ENCODE measurements at places on chromosomes 2 and 18. TPM values are rescaled to one million over a fixed set of nuclear protein-coding genes. Genes with fewer than 3 reads are reported as not detected.
A peak's percentile ranks its signal among the peaks of the same experiment; 100 is the strongest.

GRCh38 chr2:96147593-96148201, 2.5 kb upstream of the DUSP2 start:
- DNase-seq: no peak

DNA sequence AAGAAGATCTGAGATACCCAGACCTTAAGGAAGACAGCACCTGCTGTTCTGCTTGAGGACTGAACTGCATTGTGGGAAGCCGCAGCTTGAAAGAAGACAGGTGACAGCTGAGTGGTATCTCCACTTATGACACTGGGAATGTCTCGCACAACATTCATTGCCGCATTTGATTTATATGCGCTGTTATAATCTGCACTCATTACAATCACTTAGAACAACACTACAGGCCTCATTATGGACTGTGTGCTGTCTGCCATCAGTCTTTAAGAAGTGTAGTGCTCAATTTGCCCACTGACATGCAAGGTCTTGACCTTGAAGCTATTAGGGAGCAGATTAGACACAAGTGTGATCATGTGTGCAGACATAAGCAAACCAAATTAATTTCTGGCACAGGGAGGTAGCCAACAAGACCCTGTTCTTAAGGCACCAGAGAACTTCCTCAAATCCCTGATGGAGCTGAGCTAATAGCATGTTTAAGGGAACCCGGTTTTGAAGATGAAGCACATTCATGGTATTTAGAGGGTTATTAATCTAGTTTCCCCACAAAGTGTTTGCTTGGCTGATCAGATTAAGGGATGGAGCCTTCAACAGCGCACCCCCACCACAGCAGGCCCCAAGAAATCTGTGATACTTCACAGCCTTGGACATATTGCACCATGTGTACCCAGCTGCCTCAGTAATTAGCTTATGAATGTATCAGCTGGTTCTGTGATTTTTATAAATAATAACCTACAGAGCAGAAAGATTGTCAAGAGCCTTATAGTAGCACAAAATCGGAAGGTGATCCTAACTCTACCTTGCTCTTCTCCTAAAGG, 146.8 kb downstream of the SATB2 start:
- DNase-seq: no peak

The GKN1 gene
- not detected for total RNA-seq

DNA sequence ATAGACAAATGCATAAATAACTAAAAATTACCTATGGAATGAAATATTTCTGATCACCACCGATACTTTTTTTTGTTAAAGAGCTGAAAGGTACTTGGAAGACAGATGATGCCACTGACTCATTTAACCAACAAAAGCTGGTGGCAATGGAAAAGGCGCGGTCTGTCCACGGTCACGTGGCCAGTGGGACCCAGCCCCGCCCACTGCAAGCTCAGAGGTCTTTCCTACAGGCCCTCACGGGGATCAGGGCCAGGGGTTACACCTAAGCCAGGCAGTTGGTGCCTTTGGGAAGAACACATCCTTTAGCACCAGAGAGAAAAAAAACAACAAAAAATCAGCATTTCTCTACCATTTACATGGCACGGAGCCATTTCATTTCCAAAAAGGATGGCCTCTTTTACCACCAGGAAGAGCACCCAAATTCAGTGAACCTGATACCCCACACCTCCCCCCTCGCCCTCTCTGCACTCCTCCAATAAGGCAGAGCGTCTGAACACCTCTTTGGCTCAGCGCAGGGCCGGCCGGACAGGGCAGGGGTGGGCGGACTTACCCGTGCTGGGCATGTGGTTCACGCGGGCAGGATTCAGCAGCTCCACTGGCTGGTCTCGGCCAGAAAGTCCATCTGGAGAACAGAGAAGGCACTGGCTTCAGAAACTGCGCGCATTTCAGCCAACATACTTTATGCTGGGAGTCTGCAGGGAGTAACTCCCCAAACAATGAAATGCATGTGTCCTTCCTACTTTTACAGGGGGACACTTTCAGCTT, 164.6 kb downstream of the HDAC4 start:
- DNase-seq: no peak

GRCh38 chr2:171630812-171631626, 56.2 kb upstream of the DYNC1I2 start:
- no peak for DNase-seq

GRCh38 chr2:230680463-230681170, 32.0 kb upstream of the CAB39 start:
- DNase-seq: no peak

DNA sequence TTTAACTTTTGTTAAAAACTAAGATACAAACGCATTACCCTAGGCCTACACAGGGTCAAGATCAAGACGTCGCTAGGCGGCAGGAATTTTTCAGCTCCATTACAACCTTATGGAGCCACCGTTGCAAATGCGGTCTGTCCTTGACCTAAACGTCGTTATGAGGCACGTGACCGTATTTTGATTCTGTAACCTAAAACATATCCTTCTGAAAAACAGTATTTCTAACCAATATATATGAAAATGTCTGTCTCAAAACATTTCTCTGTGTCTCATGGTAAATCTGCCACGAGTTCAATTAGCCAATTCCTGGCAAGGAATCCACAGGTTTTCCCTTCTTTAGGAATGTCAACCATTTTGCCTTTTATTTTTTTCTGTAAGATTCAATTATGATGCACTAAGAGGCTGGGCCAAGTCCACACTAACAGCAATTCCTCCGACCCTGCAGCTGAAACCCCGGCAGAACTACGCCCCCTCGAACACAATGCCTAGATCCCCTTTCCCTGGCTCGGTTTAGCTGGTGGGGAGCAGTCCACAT, 1.7 kb downstream of the RTN4 start:
- DNase-seq: peak; percentile 16

The SERPINB3 gene
- total RNA-seq: 0.68 TPM

The MDH1 gene
- total RNA-seq: 149 TPM

GRCh38 chr2:120847700-120848321, 112.1 kb downstream of the GLI2 start:
- no peak for DNase-seq

- no peak for DNase-seq
Observed at GRCh38 chr2:118975133-118975532, 33.1 kb downstream of the MARCO start.

DNA sequence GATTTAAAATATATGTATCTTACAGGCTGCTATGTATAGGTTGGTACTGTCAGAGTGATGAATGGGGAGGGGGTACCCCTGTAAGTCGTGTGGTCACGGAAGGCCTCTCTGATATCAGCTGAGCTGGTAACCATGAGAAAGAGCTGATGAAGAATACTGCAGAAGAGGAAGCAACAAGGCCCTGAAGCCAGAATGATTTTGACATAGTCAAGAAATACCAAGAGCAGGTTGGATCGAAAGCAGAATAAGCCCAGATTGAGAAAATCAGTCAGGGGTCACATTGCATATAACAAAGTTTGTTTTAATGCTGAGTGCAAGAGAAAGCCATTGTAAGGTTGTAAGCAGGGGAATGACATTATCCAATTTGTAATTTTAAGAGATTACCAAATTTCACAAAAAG, 57.3 kb downstream of the UNC50 start:
- no peak for DNase-seq

GRCh38 chr2:216761809-216762208, 66.5 kb upstream of the IGFBP5 start:
- no peak for DNase-seq

DNA sequence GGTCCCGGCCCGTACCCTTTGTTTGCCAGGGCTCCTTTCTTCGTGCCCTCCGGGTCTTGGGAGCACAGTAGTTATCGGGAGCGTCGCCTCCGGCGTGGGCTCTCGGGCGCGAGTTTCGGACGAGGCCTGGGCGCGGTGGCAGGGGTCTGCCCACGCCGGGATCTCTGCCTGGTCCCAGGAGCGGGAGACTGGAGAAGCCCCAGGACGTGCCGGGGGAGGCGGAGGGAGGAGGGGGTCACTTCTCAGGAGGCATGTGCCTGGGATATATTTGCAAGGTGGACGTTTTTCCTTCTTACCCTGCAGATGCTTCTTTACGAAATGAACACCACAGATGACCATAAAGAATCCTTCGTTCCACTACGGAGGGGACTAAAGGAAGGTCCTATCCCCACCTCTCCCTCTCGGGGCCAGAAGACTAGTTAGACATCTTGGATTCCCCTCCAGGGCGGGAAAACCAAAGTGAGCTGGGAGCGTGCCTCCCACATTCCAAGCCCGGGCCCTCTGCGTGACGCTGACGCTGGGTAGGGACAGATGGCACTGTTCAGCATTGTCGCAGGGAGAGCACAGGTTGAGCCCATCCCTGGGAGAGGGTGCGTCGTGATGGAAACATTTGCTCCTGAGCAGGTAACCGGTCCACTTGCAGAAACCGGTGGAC, 483 bp upstream of the FHL2 start:
- no peak for DNase-seq

The FBLN7 gene
- 0.27 TPM for total RNA-seq

The CCNYL1 gene
- total RNA-seq: 13.7 TPM

- no peak for DNase-seq
Observed at GRCh38 chr18:11411048-11411447, 198.3 kb upstream of the SLC35G4 start.

- no peak for DNase-seq
Observed at GRCh38 chr2:10246831-10247230, 55.9 kb upstream of the HPCAL1 start.

- peak; percentile 13 for DNase-seq
Observed at GRCh38 chr2:27152102-27152795, 3.4 kb downstream of the TCF23 start.

- no peak for DNase-seq
Observed at GRCh38 chr18:35060122-35060815, 19.1 kb downstream of the MAPRE2 start.

The FSIP2 gene
- 0.27 TPM for total RNA-seq

The CFAP65 gene
- total RNA-seq: 1.3 TPM

The TDRD15 gene
- not detected for total RNA-seq

The RESP18 gene
- total RNA-seq: not detected

- DNase-seq: no peak
Observed at GRCh38 chr2:675460-675859, 1.7 kb downstream of the TMEM18 start.

The ST6GAL2 gene
- not detected for total RNA-seq

DNA sequence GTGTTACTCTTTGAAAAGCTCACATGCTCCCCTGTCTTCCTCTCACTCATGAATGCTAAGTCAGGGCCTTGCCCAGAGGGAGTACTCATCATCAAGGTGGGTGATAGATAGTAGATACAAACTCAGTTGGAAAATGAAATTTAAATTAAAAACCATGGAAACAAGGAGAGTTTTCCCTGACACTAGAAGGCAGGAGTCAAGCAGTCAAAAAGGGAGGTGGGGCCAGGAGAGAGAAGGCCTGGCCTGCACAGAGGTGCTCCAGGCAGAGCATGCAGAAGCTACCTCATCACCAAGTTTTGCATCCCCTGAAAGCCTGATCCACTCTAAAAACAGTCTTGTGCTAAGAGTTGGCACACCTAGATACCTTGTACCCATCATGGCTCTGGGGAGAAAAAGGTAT, 143.7 kb downstream of the MYO5B start:
- DNase-seq: peak; percentile 50

GRCh38 chr2:176157499-176158185, 535 bp downstream of the HOXD3 start:
- DNase-seq: no peak

The TANK gene
- 85.4 TPM for total RNA-seq

GRCh38 chr2:235127931-235128330, 176.1 kb downstream of the SH3BP4 start:
- no peak for DNase-seq
